ENCODE measurements at places on chromosomes 5 and 9. TPM values are rescaled to one million over a fixed set of nuclear protein-coding genes. Genes with fewer than 3 reads are reported as not detected.

Gene IL31RA
- total RNA-seq, result not detected

Gene SLC28A3
- 0.72 TPM for total RNA-seq

Gene INSYN2B
- total RNA-seq, result 3.5 TPM

Gene PPP1R26
- 10.5 TPM for total RNA-seq

Gene MAN1B1
- 103 TPM for total RNA-seq

Gene PCDHGA2
- 2.7 TPM for total RNA-seq

Gene PCDHGB7
- 18.5 TPM for total RNA-seq

Gene WNK2
- not detected for total RNA-seq

GRCh38 chr9:14209399-14210345 is 104.3 kb downstream of the NFIB start:
- DNase-seq, result no peak
- H3K27me3 ChIP-seq, result no peaks in the 10 kb centered on the region
- no peak overlapping the region for H3K27ac ChIP-seq
- no peaks in the 10 kb centered on the region for H3K36me3 ChIP-seq
- no peak overlapping the region for H3K4me3 ChIP-seq
- peaks cover 37% of the 10 kb centered on the region for H3K4me1 ChIP-seq

GRCh38 chr5:14676320-14676719 is 11.8 kb downstream of the OTULIN start:
- peak; percentile 67 for DNase-seq
- peaks cover 32% of the 10 kb centered on the region for H3K4me1 ChIP-seq
- peak overlapping the region; percentile 38 for H3K4me3 ChIP-seq
- H3K27me3 ChIP-seq, result no peaks in the 10 kb centered on the region
- H3K27ac ChIP-seq, result peak overlapping the region; percentile 82

DNA sequence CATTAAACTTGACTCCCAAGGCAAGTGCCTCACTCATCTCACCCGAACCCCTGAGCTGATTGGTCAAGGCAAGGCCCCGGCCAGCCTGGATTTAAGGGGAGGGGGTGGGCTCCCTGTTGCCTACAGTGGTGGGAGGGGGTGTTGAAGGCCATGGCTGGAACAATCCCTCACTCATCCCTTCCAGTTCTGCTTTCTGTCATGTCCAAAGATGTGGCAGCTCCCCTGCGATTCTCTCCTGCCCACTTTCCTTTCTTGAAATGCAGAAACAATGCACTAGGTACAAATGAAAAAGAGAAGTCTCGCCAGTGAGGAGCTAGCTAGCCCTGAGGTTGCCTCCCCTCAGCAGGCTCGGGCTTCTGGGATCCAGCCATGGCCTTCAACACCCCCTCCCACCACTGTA is 240.9 kb downstream of the SYK start:
- peaks cover 16% of the 10 kb centered on the region for H3K4me1 ChIP-seq
- no peak overlapping the region for H3K27ac ChIP-seq
- no peak overlapping the region for H3K4me3 ChIP-seq
- DNase-seq, result no peak

DNA sequence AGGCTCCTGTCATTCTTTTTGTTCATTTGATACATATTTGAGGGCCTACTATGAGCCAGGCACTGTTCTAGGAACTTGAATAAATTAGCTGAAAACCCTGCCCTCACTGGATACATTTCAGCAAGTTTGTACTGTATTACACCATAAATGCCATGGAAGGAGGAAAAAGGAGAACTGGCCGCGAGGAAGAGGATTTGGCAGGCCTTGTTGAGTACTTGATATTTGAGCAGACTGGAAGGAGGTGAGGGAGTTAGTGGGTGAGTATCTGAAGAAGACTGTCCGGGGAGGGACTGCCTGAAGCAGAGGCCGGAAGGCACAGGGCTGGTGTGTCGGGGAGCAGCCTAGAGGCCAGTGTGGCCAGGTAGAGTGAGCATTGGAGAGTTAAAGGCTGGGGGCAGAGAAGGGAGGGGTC is 4.5 kb downstream of the SNX30 start:
- peaks cover 57% of the 10 kb centered on the region for H3K4me1 ChIP-seq
- no peak for DNase-seq
- no peaks in the 10 kb centered on the region for H3K27me3 ChIP-seq
- no peak overlapping the region for H3K4me3 ChIP-seq
- H3K36me3 ChIP-seq, result no peaks in the 10 kb centered on the region

DNA sequence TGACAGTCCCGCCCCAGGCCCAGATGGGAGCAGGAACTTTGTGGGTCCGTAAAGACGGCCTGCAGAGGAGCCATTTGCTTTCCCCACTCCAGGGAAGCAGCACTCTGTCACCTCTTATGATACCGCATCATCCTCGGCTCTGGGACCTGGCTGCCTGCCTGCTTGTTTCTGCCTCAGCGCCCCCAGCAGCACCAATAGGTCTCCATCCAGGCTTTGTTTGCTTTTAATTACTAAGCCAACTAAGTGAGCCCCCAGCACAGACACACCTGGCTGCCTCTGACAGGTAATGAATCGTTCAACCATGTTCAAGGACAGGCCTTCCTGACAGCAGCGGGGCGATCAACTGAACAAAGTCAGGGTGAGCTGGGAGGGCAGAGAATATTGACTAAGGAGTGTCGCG is 141.4 kb downstream of the C5orf15 start:
- no peak overlapping the region for H3K27ac ChIP-seq
- peaks cover 7% of the 10 kb centered on the region for H3K27me3 ChIP-seq
- DNase-seq, result no peak
- peaks cover 4% of the 10 kb centered on the region for H3K4me1 ChIP-seq
- no peaks in the 10 kb centered on the region for H3K36me3 ChIP-seq

DNA sequence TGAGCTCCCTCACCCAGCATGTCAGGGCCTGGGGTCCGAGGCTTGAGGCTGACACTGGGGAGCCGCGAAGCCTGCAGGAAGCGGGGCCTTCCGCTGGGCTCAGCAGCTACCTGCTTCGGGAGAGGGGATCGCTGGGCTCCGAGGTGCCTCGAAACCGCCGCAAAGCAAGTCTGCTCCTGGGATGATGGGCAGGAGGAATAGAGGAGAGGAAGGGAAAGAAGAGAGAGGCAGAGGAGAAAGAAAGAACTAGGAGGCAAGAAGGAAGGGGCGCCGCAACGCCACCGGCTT is 1.5 kb upstream of the PRDM12 start:
- H3K4me3 ChIP-seq, result no peak overlapping the region
- peak; percentile 84 for DNase-seq
- no peaks in the 10 kb centered on the region for H3K36me3 ChIP-seq
- H3K27me3 ChIP-seq, result peaks cover 96% of the 10 kb centered on the region
- H3K4me1 ChIP-seq, result no peaks in the 10 kb centered on the region

DNA sequence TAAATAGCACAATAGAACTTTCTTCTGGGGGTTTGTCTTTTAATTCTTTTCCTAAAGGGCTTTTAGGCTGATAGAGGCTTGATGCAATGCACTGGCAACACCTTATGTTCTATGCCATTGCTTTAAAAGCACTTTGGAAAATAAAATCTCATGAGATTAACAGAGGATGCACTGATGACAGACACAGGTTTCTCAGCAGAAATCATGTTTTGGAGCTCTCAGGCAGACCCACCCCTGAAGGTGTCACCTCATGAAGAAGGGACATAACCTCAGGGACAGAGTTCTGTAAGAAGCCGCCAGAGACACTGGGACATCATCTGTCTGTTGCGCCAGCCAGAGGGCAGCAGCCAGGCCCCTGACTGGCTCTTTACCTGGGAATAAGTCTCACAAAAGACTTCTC is 27.7 kb downstream of the SLC22A5 start:
- no peak overlapping the region for H3K4me3 ChIP-seq
- no peaks in the 10 kb centered on the region for H3K27me3 ChIP-seq
- H3K4me1 ChIP-seq, result no peaks in the 10 kb centered on the region
- no peak for DNase-seq

GRCh38 chr5:173153842-173154241 is 9.5 kb downstream of the BNIP1 start:
- H3K36me3 ChIP-seq, result peaks cover 50% of the 10 kb centered on the region
- no peak overlapping the region for H3K27ac ChIP-seq
- H3K27me3 ChIP-seq, result no peaks in the 10 kb centered on the region

- DNase-seq, result no peak
- peaks cover 20% of the 10 kb centered on the region for H3K27me3 ChIP-seq
- no peak overlapping the region for H3K4me3 ChIP-seq
- H3K4me1 ChIP-seq, result peaks cover 2% of the 10 kb centered on the region
Observed at GRCh38 chr9:86939891-86940290, 7.4 kb downstream of the GAS1 start.

DNA sequence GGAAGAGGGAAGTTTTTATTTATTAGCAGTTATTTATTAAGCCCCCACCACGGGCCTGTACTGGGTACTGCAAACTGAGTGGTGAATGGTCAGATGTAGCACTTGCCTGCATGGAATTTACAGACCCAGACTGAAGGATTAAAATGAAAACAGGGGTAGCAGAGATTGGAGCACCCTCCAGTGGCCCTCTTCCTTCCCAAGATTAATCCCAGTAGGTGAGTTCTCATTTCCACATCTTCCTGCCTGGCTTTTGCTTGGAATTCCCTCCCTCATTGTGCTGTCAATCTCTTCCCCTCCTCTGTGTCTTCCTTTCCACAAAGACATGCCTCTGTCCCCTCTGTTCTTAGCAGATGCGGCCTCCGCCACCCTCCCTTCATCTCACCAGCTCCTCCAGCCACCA is 39.2 kb downstream of the MVB12B start:
- H3K4me1 ChIP-seq, result no peaks in the 10 kb centered on the region
- H3K4me3 ChIP-seq, result no peak overlapping the region
- no peak overlapping the region for H3K27ac ChIP-seq
- no peaks in the 10 kb centered on the region for H3K36me3 ChIP-seq

DNA sequence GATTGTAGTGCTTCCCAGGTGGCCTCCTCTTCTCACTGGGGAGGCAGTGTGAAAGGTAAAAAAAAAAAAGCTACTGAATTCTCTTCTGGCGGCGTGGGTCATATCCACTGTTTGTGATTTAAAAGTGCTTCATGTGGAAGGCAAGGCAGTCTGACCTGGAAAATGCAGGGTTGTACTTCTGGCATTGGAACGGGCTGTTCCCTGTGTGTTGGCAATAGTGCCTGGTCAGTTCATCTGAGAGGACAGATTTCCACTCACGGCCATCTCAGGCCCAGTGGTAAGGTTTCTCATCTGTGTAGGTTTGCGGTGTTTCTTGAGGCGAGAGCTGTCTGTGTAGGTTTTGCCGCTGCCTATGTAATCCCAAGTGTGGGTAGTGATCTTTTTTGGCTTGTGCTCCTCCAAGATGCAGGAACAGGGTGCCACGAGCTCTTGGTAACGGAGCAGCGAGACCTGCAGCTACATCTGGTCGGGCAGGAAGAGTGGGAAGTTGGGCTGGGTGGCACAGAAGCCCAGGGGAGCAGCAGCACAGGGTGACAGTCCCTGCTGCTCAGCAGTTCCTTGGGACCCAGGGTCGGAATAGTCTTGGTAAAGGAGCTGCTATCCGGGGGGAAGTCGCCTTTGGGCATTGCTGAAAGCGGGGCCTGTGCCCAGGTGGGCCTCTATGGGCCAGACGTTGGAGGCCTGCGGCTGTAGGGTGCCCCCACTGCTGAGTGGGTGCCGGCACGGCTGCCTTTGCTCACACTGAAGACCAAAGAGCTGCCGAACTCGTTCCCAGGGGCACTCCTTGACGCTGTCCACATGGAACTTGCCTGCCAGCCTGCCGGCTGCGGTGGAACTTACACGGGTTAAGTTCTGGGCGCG is 11.2 kb downstream of the RCL1 start:
- H3K36me3 ChIP-seq, result no peaks in the 10 kb centered on the region
- DNase-seq, result no peak
- H3K4me1 ChIP-seq, result no peaks in the 10 kb centered on the region
- no peak overlapping the region for H3K27ac ChIP-seq
- H3K4me3 ChIP-seq, result no peak overlapping the region

- no peak overlapping the region for H3K27ac ChIP-seq
- peak overlapping the region; percentile 61 for H3K4me3 ChIP-seq
- no peak for DNase-seq
- peaks cover 19% of the 10 kb centered on the region for H3K4me1 ChIP-seq
Observed at GRCh38 chr9:114619191-114619761, 8.2 kb downstream of the TMEM268 start.

- no peaks in the 10 kb centered on the region for H3K27me3 ChIP-seq
- no peaks in the 10 kb centered on the region for H3K36me3 ChIP-seq
- DNase-seq, result peak; percentile 60
- H3K4me1 ChIP-seq, result peaks cover 36% of the 10 kb centered on the region
- no peak overlapping the region for H3K4me3 ChIP-seq
Observed at GRCh38 chr9:136057236-136058081, 37.6 kb downstream of the NACC2 start.

DNA sequence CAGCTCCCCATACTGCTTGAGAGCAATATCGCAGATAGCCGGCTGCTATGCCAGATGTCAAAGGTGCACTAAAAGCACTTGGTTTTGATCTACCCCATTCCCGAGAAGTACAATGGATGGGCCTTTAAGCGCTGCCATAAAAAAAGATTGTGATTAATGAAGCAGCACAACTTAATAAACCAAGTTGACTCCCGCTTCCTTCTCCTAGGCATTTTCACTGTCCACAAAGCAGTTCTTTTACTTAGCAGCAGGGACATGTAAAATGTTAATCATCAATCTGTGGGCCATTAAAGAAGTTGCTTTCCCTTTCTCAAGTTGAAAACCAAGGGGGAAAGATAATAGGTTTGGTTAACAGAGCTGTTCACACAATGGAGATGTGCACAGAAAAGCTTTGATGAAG is 176.4 kb downstream of the TRPM6 start:
- no peak overlapping the region for H3K27ac ChIP-seq
- peak; percentile 43 for DNase-seq
- no peaks in the 10 kb centered on the region for H3K27me3 ChIP-seq
- H3K4me3 ChIP-seq, result no peak overlapping the region
- no peaks in the 10 kb centered on the region for H3K36me3 ChIP-seq

DNA sequence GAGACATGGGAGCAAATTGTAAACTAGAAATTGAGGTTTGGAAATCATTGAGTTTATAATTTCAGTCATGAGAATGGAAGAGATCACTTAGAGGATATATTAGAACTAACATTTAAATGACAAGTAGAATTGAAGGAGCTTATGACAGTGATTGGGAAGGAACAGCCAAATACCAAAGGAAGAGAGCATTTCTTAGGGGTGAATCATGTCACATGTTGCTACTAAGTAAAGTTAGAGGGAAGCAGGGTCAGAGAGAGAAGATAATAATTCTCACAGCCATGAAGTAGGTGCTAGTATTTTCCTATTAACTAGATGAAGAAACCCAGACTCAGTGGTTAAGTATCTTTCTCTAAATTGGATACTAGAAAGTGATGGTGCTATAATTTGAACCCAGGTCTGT is 59.3 kb downstream of the COMMD10 start:
- DNase-seq, result no peak
- H3K4me3 ChIP-seq, result no peak overlapping the region
- no peaks in the 10 kb centered on the region for H3K36me3 ChIP-seq
- H3K4me1 ChIP-seq, result peaks cover 4% of the 10 kb centered on the region

- H3K4me3 ChIP-seq, result no peak within 1 kb of the TSS
- H3K27me3 ChIP-seq, result no peaks in the 10 kb centered on the region
- DNase-seq, result no peak
- H3K4me1 ChIP-seq, result no peaks in the 10 kb centered on the region
- H3K36me3 ChIP-seq, result no peaks in the 10 kb centered on the region
- H3K27ac ChIP-seq, result no peak within 1 kb of the TSS
Observed at GRCh38 chr5:141958113-141958512, at the start of gene PCDH12. TSS of gene PCDH12 (minus strand) at chr5:141958202. CDS start at chr5:141957851, 351 bp downstream.

GRCh38 chr5:25255128-25255527 is 610.4 kb upstream of the CDH10 start:
- H3K27ac ChIP-seq, result no peak overlapping the region
- H3K4me3 ChIP-seq, result no peak overlapping the region
- H3K4me1 ChIP-seq, result no peaks in the 10 kb centered on the region
- no peaks in the 10 kb centered on the region for H3K36me3 ChIP-seq
